Brain microvascular endothelial cell (primary cell): ENCODE measurements at places on chromosomes 16 and 17.

GRCh38 chr17:40613467-40614154 is 34.0 kb downstream of the SMARCE1 start:
- no peak for DNase-seq

DNA sequence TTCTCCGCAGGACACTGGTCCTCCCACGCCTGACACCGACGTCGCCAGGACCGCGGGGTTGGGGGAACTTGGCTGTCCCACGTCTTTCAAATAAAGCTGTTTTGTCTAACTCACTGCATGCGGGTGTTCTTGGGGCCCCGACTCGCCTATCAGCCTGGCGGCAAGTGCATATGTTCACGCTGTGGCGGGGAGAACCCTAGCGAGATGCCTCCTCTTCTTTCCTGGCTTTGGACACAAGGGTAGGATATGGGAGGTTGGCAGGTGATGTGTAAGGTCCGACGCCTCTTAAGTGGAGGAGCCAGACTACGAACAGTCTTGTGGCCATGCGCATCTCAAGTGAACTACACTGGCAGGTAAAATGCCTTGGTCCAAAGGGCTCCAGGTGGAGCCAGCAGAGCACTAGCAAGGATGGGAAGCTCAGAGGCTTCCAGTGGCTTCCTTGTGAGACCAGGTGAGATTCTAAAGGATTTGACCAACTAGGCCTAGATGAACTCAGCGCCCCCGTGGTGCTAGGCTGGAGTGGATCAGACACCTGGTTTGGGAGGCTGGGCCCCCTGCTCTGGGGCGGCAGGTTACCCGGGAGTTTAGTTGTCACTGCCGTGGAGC is 873 bp upstream of the RPS2 start:
- DNase-seq: no peak

- peak; percentile 96 for DNase-seq
Observed at GRCh38 chr16:47644166-47644565, 183.0 kb downstream of the PHKB start.

DNA sequence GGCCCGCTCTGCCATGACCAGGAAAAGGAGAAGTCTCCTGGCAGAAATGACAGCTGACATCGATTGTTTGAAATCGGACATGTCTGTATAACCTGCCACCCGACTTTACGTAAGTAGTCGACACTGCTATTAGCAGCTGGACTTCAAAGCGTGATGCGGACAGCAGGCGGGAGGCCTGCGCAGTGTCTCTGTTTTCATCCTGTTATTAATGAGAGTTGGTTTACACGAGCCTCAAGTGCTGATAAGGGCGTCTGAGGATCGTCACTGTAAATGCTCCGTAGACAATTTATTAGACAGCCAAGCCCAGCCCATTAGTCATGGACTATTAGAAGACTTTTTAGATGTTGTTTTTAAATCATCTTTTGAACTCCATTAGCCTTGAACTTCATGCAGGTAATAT is 328.3 kb downstream of the FOXL1 start:
- no peak for DNase-seq

DNA sequence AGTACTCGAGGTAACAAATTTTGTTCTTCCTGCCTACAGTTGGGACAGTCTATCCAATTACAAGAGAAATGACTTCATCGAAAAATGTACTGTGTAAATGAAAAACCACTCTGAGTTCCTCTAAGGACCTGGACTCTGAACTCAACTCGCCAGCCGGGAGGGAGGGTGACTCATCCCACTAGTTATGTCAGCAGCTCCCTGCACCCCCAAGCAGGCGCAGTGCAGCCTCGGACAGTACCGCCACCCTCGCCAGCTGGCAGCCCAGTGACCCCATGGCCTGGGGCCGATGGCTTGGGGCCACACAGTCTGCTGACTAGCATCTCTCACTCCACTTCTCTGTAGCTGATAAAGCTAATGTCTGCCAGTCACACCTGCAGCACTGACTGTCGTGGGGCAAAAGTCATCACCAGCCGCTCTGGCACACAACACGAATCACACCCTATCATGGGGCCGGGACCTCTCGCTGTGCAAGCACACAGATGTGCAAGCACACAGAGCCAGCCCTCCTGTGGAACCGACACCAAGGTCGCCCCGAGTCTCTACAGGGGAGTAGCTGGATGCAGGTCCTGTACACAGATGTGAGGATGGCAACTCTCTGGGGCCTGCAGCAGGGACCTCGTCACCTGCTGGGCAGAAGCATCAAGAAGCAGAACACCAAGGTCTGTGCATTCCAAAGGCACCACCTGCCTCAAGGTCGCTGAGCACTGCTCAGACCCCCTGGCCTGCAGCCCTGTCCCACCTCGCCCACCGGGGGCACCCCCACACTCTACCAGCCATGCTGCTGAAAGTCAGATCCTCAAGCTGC is 5.7 kb downstream of the CSNK1D start:
- DNase-seq: peak; percentile 95

GRCh38 chr17:10920558-10921108 is 82.7 kb upstream of the PIRT start:
- no peak for DNase-seq

GRCh38 chr17:75557852-75558665 is 29.5 kb upstream of the MYO15B start:
- DNase-seq: no peak

- no peak for DNase-seq
Observed at GRCh38 chr16:84794186-84794585, 25.6 kb upstream of the CRISPLD2 start.

GRCh38 chr17:64554028-64554637 is 47.4 kb downstream of the CEP95 start:
- DNase-seq: no peak

- no peak for DNase-seq
Observed at GRCh38 chr17:9672266-9672665, 26.9 kb downstream of the USP43 start.

DNA sequence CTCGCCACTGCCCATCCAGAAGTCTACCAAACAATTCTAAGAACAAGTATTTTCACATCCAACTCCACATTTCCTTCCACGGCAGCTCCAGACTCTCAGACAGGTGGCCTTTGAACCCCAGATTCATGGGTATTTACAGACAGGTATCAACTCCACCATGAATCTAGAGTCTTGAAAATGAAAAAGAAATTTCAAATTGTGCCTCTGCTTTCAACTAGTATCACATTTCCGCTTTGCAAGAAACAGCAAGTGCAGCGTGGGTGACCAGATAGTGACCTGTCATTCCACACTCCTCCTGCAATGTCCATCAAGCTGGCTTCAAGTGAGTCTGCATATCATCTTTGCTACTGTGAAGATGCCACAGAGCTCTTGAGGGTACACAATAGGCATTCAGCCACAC is 232.4 kb upstream of the RPL38 start:
- DNase-seq: no peak

- DNase-seq: no peak
Observed at GRCh38 chr16:50012182-50012581, 12.8 kb upstream of the CNEP1R1 start.
